Effector memory CD8-positive, alpha-beta T cell (primary cell): ENCODE measurements at places on chromosomes 2 and 18.

GRCh38 chr2:72233211-72233610 is 85.5 kb upstream of the CYP26B1 start:
- DNase-seq = no peak

DNA sequence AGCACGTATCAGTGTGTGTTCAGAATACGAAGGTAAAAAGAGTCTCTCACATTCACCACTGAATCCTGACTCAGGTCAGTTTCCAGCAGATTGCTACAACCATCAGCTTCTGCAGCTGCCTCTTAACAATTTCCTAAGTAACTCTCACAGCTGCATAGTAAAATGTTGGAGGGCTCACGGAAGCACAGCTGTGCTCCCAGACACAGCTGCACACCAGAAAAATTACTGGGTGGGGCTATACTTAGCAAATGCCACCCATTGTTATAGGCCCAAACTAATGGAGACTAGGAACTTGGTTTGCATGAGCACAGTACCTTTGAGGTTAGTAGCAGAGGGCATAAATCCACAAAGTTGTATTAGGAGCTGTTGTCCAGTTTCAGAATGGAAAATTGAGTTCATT is 153.9 kb upstream of the ERBB4 start:
- DNase-seq = no peak

DNA sequence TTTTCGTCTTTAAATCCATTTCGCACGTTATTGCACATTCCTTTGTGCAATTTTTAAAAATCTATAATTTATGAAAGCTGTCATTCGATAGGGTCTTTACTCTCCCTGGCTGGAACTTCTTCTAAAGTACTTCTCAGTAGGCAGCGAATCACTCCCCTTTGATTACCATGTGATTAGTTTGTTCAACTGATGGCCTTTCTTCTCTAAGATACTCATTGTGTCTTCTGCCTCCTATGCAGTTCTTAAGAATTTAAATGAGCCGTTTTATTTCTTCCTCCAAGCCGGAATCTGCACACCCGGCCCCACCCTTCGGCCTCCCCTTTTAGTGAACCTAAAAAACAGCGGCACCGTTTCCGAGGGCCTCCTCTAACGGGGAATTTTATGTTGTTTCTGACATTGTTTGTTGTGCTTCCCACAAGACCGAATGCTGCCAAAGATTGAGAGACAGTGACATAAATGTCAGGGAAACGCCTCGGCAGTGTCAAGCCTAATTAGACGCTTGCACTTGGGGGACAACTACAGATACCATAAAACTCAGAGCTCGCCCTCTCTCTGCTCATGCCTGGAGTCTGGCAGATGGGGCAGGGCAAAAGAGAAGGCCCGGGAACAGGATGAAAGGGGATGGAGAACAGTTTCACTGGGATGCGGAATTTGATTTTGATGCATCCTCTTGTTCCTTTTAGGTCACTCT is 255.3 kb downstream of the BCL11A start:
- no peak for DNase-seq

DNA sequence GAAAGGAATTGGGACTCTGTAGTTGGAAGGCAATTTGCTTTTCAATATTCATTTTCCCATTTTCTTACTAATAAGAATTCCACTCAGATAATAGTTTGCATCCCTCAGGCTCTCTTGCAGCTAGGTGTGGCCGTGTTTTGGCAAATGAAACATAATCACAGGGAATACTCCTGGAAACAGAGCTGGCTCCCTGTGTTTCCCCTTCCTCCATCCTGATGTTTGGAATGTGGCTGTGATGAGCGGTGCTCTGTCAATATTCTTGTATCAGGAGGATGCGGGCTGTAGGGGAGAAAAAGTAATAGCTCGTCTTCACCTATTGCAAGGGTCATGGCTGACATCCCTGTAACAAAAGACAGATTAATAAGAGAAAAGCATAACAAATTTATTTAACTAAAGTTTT is 271.0 kb downstream of the MYCN start:
- no peak for DNase-seq

DNA sequence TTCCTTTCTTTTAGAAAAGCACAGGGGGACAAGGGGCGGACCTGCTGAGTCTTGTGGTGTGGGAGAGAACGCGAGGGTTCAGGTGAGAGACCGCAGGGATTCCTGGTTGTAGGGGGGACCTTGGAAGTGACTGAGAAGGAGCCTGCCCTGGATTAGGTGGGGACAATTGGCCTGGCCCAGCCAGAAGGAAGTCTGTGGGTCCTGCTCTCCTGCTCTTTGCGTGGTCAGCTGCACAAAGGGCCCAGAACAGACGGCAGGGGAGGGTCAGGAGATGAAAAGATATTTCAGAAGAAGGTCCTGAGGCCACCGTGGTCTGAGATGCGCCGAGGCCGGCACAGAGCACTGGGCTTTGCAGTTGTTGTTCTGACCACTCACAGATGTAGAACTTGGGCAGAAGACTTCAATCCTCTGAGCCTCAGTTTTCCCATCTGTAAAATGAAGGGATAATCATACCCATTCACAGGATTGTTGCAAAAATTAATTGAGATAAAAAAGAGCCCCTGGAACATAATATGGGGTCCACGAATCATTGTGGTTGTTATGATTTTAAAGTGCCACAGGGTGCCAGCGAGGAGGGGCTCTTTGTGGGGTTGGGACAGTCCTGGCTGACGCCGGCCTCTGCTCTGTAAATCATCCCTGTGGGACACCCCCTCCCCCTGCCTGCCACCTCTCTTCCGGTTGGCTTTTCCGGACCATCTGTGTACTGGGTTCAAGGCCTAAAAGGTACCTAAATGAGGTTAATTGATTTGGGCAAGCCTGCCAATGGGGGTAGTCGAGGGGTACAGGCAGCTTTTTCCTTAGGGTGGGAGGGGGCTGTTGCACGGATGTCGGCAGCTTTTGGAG is 1.8 kb downstream of the LPIN1 start:
- DNase-seq = no peak

DNA sequence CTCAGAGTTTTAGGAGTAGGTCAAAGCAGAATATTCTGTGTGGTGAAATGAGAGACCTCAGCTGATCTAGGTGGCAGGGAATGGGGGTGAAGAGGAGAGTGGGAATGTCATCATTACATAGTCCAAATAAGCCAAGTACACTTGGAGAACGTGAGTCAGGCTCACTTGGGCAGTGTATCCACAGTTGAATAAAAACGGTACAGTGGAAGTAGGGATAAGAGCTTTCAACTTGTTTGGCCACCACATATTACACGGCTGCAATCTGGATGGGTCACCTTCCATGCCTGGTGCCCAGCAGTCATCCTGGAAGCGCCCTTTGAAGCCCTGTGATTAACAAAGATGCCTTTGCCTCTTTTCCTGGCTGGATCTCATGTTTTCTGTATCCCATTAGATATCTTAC is 28.6 kb downstream of the MIB1 start:
- no peak for DNase-seq

DNA sequence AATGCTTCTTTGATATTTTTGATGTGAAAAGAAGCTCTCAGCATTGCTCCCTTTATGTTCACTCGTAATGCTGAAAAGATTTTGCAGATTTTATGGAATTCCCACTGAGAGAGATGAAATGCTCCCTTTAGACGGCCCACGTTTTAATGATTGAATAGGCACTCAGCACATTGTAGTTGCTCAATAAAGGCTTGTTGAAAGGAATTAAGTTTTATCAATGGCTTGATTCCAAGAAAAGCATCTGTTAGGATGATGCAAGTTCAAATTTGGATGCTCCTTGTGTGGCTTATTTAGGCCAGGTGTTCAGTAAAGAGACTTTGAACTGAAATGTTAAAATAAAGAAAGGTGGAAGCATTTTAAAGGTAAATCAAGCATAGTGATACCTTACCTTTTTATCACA is 725.1 kb downstream of the EPHA4 start:
- DNase-seq = no peak
